ENCODE measurements at places on chromosomes 4 and X.

- DNase-seq: no peak
These were observed 67.0 kb downstream of the CYTL1 start for GRCh38 chr4:4952273-4952672.

GRCh38 chr4:143431526-143432257 is 81.8 kb upstream of the SMARCA5 start:
- DNase-seq: no peak

DNA sequence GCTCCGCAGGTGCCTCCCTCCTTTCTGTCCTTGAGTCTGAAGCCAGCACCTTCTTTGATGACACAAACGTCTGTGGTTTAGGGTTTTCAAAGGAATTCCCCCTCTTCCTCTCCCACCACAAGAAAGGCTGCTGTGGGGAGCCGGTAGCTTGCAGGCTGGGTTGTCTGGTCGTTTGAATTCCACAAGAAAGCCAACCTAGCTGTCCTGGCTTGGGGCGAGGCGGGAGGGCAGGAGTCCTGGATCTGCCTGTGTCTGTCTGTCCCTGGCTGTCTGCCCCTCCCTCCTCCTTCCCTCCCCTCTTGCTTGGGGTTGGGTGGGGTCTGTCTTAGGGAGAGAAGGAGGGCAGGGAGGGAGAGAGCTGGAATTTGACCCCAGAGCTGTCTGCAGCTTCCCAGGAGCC is 56.3 kb downstream of the SHROOM2 start:
- DNase-seq: no peak

GRCh38 chr4:71558248-71558647 is 219.4 kb downstream of the SLC4A4 start:
- no peak for DNase-seq

DNA sequence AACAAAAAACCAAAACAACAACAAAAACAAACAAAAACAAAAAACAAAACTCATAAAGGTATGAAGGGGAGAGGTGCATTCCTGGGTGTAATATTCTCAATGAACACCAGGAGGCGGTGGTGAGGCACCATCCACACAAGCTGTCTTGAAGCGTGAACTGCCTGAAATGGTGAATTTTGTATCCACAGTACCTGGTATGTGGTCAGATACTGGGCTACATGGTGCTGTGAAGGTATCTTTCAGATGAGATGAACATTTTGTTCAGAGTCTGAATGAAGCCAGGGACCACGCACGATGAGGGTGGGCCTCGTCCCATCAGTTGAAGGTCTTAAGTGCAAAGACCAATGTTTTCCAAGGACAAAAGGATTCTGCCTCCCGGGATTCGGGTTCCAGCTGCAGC is 58.5 kb downstream of the ASMT start:
- peak; percentile 53 for DNase-seq

GRCh38 chr4:74228691-74229640 is 71.0 kb downstream of the MTHFD2L start:
- peak; percentile 76 for DNase-seq

- DNase-seq: no peak
These were observed 23.6 kb downstream of the NUDT9 start for GRCh38 chr4:87445964-87446363.

GRCh38 chr4:143386812-143387211 is 50.1 kb downstream of the GAB1 start:
- DNase-seq: no peak

DNA sequence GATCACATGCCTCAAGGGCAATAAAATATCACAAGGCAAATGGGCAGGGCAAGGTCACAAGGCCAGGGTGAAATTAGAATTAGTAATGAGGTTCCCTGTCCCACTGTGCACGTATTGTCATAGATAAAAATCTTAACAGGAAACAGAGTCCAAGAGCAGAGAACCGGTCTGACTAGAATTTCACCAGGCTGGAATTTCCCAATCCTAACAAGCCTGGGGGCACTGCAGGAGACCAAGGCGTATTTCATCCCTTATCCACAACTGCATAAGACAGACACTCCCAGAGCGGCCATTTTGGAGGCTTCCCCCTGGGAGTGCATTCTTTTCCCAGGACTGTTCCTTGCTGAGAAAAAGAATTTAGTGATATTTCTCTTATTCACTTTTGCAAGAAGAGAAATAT is 25.9 kb upstream of the PRDM5 start:
- no peak for DNase-seq

DNA sequence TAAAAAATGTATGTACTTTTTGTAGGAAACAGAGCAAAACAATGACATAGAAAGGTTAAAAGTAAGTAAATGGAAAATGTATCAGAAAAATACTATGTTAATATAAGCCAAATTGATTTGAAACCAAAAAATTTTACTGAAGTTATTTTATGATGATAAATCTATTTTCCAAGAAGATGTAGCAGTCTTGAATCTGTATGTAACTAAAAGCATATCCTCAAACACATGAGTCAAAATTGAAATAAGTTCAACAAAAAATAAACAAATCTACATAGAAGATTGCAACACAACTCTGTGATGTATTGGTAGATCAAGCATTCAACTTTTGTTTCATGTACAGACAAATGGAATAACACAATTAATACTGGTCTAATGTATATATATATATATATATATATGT is 450.0 kb downstream of the SPRY1 start:
- no peak for DNase-seq

- DNase-seq: no peak
These were observed 71.8 kb upstream of the SMARCA5 start for GRCh38 chr4:143441678-143442077.

DNA sequence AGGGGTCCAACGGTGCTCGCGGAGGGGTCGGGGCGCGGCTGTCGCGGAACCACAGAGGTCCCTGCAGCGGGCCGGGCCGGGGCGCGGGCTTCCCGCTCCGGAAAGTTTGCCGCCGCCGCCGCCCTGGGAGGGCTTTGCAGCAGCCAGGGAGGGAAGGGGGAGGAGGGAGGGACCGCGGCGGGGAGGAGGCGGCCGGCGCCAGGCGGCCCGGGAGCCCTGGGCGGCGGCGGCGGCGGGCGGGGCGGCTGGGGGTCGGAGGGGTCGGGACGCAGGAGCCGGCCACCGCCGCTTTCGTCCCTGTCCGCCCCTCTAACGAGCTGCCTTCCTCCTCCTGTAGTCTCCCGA is 375 bp downstream of the FGFR3 start:
- peak; percentile 53 for DNase-seq

- DNase-seq: no peak
These were observed 5.5 kb downstream of the GRIA2 start for GRCh38 chr4:157226035-157226434.

DNA sequence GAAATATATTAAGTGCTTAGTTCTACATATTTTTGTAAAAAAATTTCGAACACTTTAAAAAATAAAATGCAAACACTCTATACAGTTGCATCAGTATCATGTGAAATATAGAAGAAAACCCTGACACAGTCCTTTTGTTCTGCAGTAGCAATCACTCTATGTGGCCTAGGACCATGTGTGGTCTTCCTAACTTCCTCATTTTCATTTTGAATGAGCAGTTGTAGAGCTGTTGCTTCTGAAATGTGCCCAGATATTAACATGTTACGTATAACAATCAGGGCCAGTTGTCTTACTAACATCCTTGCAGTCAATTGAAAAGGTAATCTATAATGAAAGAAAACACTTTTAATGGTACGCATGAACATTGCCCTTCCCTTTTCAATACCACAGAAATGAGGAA is 107.9 kb downstream of the ZNF827 start:
- DNase-seq: no peak

DNA sequence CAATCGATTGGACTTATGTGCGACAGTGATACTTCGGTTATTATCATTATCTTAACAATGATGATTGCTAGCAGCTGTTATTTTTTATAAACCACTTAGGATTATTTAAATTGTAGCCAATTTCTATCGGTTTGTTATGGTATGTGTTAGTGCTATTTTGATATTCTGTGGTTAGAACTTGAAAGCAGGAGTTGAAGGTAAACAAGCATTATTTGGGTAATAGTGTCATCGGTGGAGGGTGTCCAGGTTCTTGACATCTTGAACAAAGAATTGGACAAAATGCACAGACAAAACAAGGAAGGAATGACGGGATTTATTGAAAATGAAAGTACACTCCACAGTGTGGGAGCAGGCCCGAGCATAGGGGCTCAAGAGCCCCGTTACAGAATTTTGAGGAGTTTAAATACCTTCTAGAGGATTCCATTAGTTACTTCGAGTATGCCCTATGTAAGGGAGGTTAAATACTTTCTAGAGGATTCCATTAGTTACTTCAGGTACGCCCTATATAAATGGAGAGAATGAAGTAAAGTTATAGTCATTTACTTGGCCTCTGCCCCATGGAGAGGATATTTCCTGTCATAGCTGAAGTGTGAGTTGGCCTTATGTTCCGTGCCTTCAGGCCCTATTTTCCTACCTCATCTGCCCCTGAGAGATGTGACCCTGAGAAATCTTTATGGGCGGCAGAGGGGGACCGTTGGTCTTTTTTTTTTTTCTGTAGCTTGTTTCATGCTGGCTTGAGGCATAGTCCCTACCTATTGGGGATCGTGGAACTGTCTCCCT is 13.1 kb downstream of the MOB1B start:
- no peak for DNase-seq

- DNase-seq: no peak
These were observed 163.8 kb upstream of the PGRMC2 start for GRCh38 chr4:128451270-128451905.

DNA sequence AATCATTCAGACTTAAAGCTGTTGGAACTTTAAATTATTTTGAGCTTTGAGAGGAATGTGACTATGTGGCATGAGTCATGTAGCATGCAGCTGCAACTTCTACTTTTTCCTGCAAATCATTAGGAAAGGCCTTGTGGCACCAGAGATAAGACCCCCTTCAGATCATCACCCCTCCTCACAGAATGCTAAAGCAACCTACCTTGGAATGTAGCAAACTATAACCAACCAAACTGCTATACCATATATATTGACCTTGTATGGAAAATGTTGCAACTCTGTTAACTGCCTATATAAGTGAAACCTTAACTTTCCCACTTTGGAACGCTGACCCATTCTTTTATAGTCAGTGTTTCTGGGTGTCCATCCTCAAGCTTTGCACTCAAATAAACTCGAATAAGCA is 32.0 kb downstream of the ATXN3L start:
- no peak for DNase-seq

- no peak for DNase-seq
These were observed 43.7 kb upstream of the SH3KBP1 start for GRCh38 chrX:19931146-19931545.

DNA sequence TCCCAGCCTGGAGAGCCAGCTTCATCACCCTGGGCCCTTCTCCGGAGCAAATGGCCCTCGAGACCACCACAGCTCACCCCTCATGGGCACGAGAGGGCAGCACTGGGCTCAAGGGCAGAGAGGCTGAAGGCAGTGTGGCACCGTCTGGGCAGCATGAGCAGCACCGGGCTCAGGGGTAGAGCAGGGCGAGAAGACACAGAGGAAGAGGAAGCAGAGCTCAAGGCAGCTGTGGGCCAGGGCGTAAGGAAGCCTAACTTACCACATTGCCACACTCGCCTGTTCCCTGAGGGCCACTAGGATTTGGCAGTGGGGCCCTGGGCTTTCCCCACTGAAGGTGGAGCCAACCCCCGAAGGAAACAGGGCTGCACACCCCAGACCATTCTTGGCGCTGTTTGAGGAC is 15.5 kb downstream of the ZNF185 start:
- no peak for DNase-seq

DNA sequence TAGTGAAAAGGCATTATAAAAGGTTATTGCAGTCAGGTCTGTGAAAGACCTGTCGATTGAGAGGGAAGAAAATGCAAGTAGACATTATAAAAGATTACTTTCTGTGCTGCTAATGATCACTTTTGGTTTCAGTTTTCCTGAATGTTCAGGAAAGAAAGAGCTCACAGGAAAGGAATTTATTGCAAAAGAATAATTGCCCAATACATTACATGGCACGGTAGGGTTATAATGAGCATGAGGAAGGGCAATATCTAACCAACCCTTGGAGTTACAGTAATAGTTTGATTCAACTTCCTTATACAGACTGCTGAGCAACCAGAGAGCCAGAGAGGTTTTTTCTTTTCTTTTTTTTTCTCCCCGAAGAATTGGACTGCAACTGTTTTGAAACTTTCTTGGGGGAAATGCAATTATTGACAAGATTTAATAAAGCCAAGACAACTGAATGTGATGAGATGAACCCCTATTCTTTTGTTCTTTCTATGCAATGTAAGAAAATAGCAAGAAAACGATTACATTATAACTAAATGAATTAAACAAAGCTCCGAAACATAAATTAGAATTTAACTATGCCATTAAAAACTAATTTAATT is 247.0 kb downstream of the C4orf33 start:
- no peak for DNase-seq

DNA sequence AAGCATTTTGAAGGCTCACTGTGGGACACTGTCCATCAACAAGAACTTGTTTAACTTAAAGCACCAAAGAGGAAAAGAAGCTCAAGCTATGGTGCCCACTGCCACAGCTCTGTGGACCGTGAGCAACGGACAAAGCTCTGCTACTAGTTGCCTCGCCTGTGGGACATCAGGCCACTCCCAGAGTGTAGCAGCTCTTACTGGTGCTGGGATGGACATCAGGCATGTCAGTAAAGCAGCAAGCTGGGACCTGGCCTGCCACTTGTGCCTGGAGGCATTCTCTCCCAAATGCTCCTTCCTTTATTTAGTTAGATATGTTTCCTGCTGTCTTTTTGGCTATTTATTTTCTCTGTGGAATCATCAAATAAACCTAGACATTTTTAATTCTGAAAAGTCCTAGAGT is 46.7 kb downstream of the TMEM154 start:
- no peak for DNase-seq

DNA sequence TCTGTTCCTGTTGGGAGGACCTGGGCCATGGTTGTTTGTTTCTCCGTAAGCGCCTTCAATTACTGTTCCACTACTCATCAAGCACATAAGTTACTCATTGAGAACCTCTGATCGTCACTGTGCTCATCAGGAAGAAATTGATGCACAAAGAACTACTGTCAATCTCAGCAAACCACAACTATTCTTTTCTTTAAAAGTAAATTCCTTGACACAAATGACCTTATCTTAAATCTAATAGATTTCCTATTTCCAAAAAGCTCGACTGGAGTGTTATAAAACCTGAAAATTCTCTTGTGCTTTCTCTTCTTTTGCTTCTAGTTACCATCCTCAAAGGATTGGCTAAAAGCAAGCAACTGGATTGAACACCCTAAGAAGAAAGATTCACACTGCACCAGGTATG is at the start of gene MUC7:
MUC7 (plus strand) TSS at position 301 of the 400 bp plus-strand sequence. CDS start 1,825 bp downstream, outside the sequence.
- DNase-seq: no peak

GRCh38 chrX:45743081-45743533 is 542.4 kb upstream of the DIPK2B start:
- DNase-seq: no peak

DNA sequence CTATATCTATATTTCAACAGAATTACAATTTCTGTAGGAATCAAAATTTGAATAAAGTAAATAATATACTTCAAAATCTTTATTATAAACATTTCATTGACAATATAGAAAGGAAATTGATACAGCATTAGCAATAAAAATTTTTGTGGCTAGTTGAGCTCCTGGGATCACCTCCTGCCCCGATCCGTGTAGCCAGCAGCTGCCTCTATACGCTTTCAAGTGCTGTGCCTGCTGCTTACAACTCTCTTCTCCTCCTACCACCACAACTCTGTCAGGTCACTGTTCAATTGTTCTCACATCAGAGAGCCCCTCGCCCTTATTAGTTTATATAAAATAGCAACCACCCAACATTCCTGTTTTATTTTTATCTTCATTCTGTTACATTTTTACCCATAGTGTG is 27.6 kb downstream of the INPP4B start:
- DNase-seq: no peak

- no peak for DNase-seq
These were observed at the start of gene PDZD4 for GRCh38 chrX:153829799-153830639. PDZD4 (minus strand) TSS chrX:153830544; CDS start chrX:153830298, 246 bp downstream.

All from CD4-positive, alpha-beta T cell treated with Interleukin-6 for 4 hours (primary cell).